ENCODE measurements at places on chromosomes 7 and 10.
A peak's percentile ranks its signal among the peaks of the same experiment; 100 is the strongest.

- H3K4me3 ChIP-seq: no peak overlapping the region
- no peak for DNase-seq
- peaks cover 72% of the 10 kb centered on the region for H3K27me3 ChIP-seq
- peaks cover 7% of the 10 kb centered on the region for H3K4me1 ChIP-seq
- H3K36me3 ChIP-seq: no peaks in the 10 kb centered on the region
- no peak overlapping the region for H3K27ac ChIP-seq
Observed at GRCh38 chr7:157475095-157475494, 138.3 kb downstream of the DNAJB6 start.

DNA sequence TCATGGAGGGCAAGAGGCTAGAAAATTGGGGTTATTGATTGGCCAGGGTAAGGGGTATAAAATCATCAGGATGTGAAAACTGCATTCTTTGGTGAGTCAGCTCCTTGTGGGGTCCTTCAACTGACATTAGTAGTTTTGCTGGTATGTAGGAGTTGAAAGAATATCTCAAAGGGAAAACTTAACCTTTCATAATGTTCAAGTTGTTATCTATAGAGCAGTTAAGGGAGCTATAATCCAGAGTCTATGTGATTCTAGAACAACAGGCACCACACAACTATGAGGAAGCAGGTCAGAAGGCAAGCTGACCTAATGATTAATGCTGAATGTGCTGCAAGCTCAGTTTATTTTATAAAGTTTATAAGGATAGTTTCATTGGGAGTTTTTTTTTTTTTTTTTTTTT is 13.7 kb downstream of the PRPS1L1 start:
- no peak overlapping the region for H3K27ac ChIP-seq
- no peaks in the 10 kb centered on the region for H3K27me3 ChIP-seq
- no peaks in the 10 kb centered on the region for H3K4me1 ChIP-seq

- no peak overlapping the region for H3K27ac ChIP-seq
- H3K27me3 ChIP-seq: no peaks in the 10 kb centered on the region
- H3K4me1 ChIP-seq: no peaks in the 10 kb centered on the region
Observed at GRCh38 chr10:126565441-126565840, 105.1 kb downstream of the C10orf90 start.

- H3K27ac ChIP-seq: no peak overlapping the region
- H3K36me3 ChIP-seq: no peaks in the 10 kb centered on the region
- H3K4me3 ChIP-seq: no peak overlapping the region
- peak; percentile 70 for DNase-seq
Observed at GRCh38 chr10:4688601-4689000, 137.4 kb upstream of the AKR1E2 start.

- peaks cover 27% of the 10 kb centered on the region for H3K4me1 ChIP-seq
- no peaks in the 10 kb centered on the region for H3K36me3 ChIP-seq
- no peak overlapping the region for H3K27ac ChIP-seq
- H3K4me3 ChIP-seq: no peak overlapping the region
- DNase-seq: no peak
Observed at GRCh38 chr10:454860-455259, 234.6 kb downstream of the DIP2C start.

GRCh38 chr7:52475001-52475582 is 560.3 kb upstream of the POM121L12 start:
- no peak for DNase-seq
- H3K36me3 ChIP-seq: no peaks in the 10 kb centered on the region
- no peak overlapping the region for H3K27ac ChIP-seq
- H3K4me1 ChIP-seq: no peaks in the 10 kb centered on the region
- no peaks in the 10 kb centered on the region for H3K27me3 ChIP-seq
- no peak overlapping the region for H3K4me3 ChIP-seq

DNA sequence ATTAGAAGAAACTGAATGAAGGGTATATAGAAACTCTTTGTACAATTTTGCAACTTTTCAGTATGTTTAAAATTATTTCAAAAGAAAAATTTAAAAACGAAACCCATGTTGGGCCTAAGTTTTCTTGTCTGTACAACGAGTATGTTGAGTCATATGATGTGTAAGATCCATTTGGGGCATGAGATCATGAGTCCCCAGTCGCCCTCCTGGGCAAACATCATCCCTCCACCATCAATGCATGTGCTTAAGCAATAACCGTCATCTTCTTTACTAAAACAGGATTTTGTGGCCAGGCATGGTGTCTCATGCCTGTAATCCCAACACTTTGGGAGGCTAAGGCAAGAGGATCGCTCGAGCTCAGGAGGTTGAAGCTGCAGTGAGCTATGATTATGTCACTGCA is 54.2 kb upstream of the CDCA7L start:
- H3K4me3 ChIP-seq: no peak overlapping the region
- no peaks in the 10 kb centered on the region for H3K36me3 ChIP-seq
- no peaks in the 10 kb centered on the region for H3K27me3 ChIP-seq

DNA sequence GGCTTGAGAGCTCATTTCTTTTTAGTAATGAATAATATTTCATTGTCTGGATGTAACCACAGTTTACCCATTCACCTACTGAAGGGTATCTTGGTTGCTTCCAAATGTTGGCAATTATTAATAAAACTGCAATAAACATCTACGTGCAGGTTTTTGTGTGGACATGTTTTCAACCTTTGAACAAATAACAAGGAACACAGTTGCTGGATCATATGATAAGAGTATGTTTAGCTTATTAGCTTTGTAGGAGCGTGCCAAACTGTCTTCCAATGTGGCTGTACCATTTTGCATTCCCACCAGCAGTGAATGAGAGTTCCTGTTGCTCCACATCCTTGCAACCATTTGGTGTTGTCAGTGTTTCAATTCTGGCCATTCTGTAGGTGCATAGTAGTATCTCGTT is 49.0 kb downstream of the CSGALNACT2 start:
- H3K4me1 ChIP-seq: no peaks in the 10 kb centered on the region
- no peak overlapping the region for H3K4me3 ChIP-seq
- no peaks in the 10 kb centered on the region for H3K36me3 ChIP-seq
- DNase-seq: no peak
- H3K27me3 ChIP-seq: no peaks in the 10 kb centered on the region
- H3K27ac ChIP-seq: no peak overlapping the region

GRCh38 chr10:18753312-18753895 is 94.2 kb downstream of the ARL5B start:
- no peaks in the 10 kb centered on the region for H3K36me3 ChIP-seq
- H3K27ac ChIP-seq: no peak overlapping the region
- no peak overlapping the region for H3K4me3 ChIP-seq
- no peaks in the 10 kb centered on the region for H3K27me3 ChIP-seq
- H3K4me1 ChIP-seq: no peaks in the 10 kb centered on the region

DNA sequence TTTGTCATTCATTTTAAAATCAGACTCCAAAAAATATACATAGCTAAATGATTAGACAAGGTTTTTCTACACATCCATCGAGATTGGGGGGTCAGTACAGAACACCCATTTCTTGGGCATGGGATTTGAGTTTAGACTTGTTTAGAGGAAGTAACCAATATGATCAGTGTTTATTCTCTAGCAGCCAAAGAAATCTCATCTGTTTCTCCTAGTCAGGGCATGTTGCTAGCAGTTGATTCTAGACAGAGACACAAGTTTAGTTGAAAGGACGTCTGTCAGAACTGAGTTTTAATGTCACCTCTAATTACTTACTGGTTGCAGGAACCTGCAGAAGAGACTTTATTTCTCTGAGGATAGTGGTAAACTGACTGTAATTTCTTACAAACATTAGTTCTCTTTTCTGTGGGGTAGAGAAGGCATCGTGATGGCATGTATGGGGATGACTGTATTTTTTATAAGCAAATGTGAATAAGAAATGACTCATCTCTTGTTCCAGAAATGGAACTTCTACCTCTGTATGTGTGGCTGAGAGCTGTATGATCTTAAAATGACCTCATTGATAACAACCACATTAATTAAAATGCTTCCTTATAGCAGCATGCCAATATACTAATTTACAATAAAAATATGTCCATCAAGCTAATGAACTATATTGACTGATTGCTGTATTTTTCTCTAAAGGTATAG is 30.6 kb upstream of the RHOBTB1 start:
- no peaks in the 10 kb centered on the region for H3K27me3 ChIP-seq
- no peak for DNase-seq

DNA sequence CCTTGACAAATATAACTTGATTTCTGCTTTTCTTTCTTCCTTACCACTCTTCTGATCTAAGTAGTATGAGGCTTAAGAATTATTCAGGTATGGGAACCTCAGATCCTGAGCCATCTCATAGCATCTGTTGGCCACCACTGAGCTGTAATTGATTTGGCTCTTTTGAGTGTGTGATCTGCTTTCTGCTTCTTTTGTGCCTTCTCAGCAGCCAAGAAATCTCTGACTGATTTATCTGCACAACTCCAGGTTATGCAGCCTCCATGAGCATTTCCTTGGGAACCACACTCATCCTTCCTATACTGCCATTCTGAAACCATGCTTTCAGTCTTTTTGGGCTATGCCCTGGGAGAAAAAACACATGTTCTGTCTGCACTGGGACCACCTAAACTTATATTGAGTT is 178.0 kb upstream of the FAM3C start:
- H3K27ac ChIP-seq: no peak overlapping the region
- H3K4me3 ChIP-seq: no peak overlapping the region
- no peaks in the 10 kb centered on the region for H3K27me3 ChIP-seq
- H3K36me3 ChIP-seq: no peaks in the 10 kb centered on the region

DNA sequence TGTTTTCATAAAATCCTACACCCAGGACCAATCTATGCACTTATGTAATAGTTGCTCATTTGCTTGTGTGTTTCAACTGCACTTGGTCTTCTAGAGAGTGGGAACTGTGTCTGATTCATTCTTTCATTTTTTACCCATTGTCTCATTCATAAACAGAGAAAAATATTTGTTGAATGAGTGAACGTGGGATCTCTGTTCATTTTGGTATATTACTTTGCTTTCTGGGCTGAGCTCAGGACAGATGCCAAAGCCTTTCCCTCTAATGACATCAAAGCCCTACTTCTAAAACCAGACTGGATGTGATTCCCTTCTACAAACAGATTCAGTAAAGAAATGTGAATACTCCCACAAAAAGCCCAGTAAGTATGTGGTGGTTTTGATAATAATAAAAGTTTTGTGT is 145.2 kb downstream of the ST7 start:
- H3K27ac ChIP-seq: no peak overlapping the region
- DNase-seq: no peak
- H3K4me1 ChIP-seq: no peaks in the 10 kb centered on the region
- H3K27me3 ChIP-seq: no peaks in the 10 kb centered on the region
- H3K36me3 ChIP-seq: no peaks in the 10 kb centered on the region

DNA sequence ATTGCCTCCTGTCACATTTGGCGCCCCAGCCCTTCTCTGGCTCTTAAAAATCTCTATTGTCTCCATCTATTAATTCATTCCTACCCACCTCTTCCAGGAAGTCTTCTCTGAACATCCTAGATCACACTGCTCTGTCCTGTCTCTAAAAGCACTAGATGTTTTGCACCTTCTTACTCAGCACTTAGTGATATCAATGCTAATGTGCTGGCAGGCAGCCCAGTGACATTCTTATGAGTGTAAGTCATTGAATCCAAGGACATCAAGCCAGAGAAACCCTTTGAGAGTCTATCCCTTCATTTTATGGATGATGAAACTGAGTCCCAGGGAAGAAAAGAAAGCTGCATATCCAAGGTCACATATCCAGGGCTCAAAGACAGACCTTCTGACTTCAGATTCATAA is 48.3 kb upstream of the PAX2 start:
- no peak for DNase-seq
- H3K27ac ChIP-seq: peak overlapping the region; percentile 33
- H3K4me3 ChIP-seq: 0 out of 2 replicates have a peak overlapping the region, but pooled peaks have one; percentile 12
- H3K4me1 ChIP-seq: peaks cover 11% of the 10 kb centered on the region
- 0 out of 2 replicates have a peak, but pooled peaks cover 12% of the 10 kb centered on the region for H3K27me3 ChIP-seq

DNA sequence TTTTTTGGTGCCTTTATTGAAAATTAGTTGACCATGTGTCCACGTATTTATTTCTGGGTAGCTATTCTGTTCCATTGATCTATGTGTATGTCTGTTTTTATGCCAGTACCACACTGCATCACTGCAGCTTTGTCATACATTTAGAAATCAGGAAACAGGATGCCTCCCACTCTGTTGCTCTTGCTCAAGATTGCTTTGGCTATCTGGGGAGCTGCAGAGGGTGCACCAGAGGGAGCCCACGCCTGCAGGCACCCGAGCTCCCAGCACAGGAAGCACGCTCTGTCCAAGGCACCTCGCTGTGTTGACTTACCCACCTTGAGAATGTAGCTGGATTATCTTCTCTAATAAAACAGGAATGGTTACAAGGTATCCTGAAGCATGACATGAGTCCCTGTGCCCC is 301.7 kb downstream of the TCERG1L start:
- no peak overlapping the region for H3K27ac ChIP-seq
- H3K4me1 ChIP-seq: no peaks in the 10 kb centered on the region
- no peaks in the 10 kb centered on the region for H3K27me3 ChIP-seq
- H3K4me3 ChIP-seq: no peak overlapping the region

DNA sequence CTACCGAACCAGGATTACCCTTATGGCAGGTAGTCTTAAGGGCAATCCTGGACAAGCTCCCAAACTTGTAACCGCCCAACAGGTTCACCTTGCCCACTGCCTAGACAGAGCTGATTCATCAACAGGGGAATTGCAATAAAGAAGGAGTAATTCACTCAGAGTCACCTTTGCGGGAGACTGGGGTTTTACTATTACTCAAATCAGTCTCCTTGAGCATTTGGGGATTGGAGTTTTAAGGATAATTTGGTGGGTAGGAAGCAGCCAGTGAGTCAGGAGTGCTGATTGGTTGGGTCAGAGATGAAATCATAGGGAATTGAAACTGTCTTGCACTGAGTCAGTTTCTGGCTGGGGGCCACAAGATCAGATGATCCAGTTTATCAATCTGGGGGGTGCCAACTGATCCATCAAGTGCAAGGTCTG is 25.3 kb downstream of the HK1 start:
- no peaks in the 10 kb centered on the region for H3K27me3 ChIP-seq
- H3K27ac ChIP-seq: no peak overlapping the region
- H3K4me3 ChIP-seq: no peak overlapping the region
- DNase-seq: no peak
- H3K36me3 ChIP-seq: no peaks in the 10 kb centered on the region

DNA sequence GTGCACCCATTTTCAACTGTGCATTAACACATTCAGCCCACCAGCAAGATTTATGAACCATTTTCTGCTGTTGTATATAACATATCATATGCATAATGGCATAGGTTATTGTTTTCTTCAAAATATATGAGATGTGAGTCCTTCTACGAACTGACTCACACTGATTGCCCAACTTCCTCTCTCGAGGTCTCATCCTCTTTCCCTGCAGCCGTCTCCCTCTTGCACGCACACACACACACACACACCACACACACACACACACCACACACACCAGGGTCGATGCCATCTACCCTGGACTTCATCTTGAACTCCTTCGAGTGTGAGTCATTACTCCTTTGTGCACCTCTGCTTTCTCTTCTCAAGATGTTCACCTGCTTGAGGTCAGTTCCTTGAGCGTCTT is 36.7 kb downstream of the EGFR start:
- no peaks in the 10 kb centered on the region for H3K36me3 ChIP-seq
- H3K4me3 ChIP-seq: no peak overlapping the region
- H3K27me3 ChIP-seq: no peaks in the 10 kb centered on the region
- H3K4me1 ChIP-seq: no peaks in the 10 kb centered on the region
- H3K27ac ChIP-seq: no peak overlapping the region
- DNase-seq: no peak

- peak overlapping the region; percentile 8 for H3K27ac ChIP-seq
- H3K36me3 ChIP-seq: no peaks in the 10 kb centered on the region
- H3K4me1 ChIP-seq: peaks cover 20% of the 10 kb centered on the region
- DNase-seq: no peak
- no peak overlapping the region for H3K4me3 ChIP-seq
Observed at GRCh38 chr7:39592586-39592985, 26.4 kb downstream of the YAE1 start.
